A549 (cell line): ENCODE measurements at places on chromosomes 12 and 14.
A peak's percentile ranks its signal among the peaks of the same experiment; 100 is the strongest.

GRCh38 chr12:34097213-34097612 lies 74.9 kb downstream of the ALG10 start:
- no peak for DNase-seq

DNA sequence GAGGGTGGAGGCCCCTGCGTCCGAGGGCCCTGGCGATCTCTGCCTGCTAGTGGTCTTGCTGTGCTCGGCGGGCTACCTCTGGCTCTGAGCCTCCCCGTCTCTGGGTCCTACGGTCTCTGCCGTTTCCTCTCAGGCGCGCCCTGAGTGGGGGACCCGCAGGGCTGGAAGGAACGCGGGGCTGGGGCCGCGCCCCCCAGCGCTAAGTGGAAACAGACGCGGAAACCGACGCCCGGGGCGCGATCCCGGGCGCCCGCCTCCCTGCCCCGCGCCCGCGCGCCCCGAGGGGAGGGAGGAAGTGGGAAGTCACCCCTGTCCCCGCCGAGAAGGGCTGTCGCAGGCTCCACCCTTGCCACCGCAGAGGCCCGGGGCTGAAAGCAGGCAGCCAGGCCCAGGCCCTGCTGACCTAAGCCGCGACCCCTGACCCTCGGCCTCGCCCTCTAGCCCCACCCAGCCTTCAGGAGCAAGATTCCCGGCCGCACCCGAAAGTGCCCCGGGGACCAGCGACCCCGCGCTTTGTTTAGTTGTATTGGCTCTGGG lies 831 bp downstream of the CRIP1 start:
- no peak for DNase-seq

DNA sequence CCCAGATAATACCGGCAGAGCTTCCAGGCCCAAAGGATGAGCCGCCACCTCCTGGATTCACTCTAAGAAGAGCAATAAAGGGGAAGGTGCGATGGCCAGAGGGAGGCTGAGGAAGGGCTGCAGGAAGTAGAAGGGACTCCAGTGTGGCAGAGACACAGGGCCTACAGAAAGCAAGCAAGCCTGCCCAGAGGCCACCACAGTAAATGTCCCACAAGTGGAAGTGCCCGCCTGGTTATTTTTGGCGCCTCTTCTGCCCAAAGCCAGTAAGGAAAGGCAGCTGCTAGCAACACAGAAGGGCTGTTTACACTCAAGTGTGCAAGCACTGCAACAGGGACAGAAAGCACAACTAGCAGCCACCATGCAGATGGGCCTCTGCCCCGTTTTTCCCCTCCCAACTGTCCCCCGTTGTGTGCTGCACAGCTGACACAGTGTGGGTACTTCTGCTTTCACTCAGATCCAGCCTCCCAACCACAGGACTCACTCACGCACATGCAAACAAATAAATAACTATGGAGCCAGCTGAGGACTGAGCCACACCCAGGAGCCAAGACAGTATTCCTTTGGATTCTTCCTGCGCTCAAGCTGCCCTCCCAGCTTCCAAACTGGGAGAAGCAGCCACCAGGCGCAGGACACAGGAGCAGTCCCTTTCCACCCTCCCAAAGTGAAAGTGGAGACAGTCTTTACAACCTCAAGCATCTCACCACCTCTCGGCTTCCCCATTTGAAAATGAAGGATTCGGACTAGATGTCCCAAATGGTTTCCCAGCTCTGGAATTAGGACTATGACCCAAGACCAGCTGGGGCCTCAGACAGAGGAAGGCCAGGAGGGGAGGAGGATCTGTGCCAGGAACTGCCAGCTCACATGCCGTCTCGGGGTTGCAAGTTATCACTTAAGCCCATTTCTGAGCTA lies 40.0 kb upstream of the PNMA1 start:
- DNase-seq: no peak

DNA sequence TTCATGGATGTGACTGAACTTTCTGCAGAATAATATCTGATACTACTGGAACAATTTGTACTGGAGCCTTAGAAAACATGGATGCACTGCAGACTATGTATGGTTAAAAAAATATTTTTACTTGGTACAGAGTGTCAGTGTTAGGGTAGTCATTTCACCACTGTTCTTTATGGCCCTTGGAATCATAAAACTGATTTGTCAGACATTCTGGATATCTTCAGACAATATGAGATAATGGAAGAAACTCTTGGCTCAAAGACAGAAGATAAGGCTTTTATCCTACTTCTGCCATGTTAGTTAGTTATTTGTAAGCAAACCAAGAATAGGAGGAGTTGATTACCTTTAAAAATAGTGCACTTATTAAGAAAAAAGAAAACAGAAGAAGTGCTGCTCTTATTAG lies 209.4 kb downstream of the LRIG3 start:
- no peak for DNase-seq

DNA sequence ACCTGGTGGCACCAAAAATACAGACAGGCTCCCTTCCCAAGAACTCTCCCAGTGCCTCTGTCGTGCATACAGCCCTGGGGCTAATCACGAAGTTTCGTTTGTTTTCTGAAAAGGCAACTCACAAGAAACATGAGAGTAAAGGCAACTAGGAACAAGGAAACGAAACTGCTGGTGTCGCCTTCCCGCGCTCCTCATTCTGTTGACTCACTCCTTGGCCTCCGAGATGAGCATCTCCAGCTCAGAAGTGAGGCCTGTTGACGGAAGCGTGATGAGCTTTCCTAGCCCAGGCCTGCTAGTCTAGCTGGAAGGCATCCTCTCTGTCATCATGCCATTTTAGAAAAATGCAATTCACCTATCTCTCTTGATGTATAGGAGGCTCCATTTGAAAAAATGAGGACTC lies 50.5 kb downstream of the TTC9 start:
- DNase-seq: no peak

DNA sequence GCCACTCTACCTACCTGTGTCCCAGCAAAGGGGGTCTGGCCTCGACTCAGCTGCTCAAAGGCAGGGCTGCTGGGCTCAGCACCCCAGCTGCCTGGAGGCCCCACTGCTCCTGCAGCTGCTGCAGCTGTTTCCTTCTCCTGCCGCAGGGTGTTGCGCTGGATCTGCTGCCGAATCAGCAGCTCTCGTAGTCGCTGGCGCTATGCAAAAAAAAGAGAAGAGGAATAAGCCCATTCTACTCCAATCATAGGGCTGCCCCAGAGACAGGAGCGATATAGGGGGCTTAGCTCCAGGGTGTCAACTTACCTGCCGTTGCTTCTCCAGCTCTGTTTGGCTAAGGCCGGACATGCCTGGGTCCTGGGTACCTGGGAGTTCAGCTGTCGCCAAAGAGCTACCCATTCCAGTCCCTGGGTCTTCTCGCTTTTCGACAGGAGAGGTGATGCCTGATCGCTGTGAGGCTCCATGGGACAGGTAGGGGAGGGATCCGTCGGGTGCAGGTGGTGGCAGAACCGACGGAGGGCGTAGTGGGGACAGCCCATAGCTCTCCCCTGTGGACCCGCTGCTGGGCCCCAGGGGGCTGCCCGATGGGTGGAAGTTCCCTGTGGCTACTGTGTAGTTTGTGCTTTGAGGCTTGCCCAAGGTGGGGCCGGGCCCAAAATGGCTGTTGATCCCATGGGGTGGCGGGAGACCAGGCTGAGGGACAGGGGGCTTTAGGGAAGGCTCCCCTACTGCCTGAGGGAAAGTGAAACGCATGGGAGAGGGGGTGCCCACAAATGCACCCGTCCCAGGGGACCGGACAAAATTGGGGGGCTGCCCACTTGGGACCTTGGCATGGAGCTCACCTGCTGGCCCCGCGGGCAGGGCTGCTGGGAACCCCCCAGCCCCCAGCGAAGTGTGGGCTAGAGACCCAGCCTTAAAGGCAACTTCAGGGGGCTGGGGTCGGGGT lies 20.9 kb downstream of the KMT2D start:
- DNase-seq: no peak

GRCh38 chr14:75127903-75128595 lies 1.2 kb upstream of the NEK9 start:
- DNase-seq: no peak

DNA sequence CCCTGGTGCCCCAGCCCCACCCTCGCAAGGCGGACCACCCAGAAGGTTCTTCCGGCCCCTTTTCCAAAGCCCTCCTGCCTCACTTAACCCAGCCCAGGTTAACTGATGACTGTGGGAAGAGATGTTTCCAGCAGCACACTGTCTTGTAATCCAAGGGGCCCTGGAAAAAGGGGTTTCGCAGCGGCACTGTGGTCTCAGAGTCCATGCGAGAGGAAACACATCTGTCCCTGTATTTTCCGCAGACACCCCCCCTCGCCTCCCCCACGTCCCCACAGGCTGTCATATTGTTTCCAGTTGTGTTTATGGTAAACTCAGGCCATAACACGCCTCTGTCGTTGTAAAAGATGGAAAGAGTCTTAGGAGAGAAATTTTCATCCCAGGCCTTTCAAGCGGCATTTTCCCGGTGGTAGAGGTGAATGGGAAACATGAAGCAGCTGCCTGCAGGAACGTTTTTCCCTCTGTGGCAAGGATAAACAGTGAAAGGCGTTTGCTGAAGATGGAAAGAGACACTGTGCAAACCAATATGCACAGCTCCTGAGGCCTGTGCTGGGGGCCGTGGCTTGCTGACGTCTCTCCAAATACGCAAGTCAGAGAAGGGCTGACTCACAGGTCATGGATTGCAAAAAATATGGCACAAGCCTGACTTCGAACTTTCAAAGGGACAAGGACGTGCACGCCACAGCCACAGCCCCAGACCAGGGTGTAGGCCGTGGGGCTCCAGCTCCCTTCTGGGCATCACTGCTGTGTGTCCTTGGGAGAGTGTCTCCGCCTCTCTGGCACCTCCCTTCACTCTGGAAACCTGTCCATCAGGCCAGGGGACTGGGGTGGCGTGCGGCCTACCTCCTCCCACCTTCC lies 22.5 kb upstream of the FZD10 start:
- DNase-seq: no peak

GRCh38 chr12:121829250-121829918 lies 25.6 kb downstream of the SETD1B start:
- no peak for DNase-seq

DNA sequence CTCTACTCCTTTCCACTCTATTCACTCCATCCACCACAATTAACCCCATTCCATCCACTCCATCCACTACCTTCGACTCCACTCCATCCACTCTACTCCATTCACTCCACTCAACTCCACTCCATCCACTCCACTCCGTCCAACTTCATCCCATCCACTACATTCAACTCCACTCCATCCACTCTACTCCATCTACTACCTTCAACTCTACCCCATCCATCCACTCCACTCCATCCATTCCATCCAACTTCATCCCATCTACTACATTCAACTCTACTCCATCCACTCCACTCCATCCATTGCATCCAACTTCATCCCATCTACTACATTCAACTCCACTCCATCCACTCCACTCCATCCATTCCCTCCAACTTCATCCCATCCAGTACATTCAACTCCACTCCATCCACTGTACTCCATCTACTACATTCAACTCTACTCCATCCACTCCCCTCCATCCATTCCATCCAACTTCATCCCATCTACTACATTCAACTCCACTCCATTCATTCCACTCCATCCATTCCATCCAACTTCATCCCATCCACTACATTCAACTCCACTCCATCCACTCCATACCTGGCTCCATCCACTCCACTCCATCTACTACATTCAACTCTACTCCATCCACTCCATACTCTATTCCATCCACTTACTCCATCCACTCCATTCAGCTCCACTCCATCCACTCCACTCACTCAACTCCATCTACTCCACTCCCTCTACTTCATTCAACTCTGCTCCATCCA lies 16.4 kb downstream of the HNF1A start:
- DNase-seq: peak; percentile 67

- DNase-seq: no peak
These were observed 71.2 kb downstream of the GALNT4 start for GRCh38 chr12:89453121-89453978.

DNA sequence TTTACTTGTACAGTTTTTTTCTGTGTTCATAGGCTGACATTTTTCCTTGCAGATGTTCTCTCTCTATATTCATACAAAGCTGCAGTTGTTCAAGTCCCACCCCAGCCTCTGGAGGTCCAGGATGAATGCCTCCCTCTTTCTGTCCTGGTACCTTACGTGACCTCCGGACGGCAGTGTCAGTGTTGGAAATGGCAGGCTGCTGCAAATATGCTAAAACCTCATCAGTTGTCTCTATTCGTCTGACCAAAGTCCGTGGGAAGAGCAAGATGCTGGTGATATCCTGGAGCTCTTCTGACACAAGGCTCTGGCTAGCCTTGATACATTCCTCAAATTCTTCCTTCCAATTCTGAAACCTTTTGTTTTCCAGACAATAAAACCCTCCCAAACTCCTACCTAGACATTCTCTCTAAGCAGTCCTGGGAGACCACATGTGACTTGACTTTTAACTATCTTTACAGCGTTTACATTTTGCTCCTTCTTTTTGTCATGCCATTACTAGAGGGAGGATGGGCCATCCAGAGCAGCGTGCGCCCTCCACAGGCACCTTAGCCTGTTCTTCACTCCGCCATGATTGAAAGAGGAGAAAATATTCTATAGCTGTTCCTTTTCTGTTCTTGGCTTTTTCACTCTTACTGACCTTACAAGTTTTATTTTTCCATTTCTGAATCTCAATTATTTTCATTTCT lies 143.6 kb downstream of the RGS6 start:
- DNase-seq: no peak

DNA sequence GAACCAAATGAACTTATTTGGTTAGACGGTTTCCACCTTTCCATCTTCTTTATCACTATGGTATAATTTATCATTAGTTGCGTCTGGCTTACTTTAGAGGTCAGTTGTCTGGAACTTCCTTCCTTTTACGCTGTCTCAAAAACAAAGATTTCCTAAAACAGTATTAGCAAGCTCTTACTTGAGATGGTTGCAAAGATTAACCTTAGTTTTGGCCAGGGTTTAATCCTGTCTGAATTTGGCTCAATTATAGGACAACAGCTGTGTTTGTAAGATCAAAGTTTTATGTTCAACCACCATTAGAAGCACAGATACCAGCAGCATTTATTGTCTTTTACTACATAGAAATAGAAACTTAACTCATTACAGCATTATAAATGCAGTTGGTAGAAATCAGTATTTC lies 7.9 kb upstream of the WASHC3 start:
- no peak for DNase-seq

- DNase-seq: no peak
These were observed 292.7 kb downstream of the LRFN5 start for GRCh38 chr14:41899416-41899815.

- no peak for DNase-seq
These were observed 46.1 kb downstream of the MDM2 start for GRCh38 chr12:68854078-68854468.

GRCh38 chr12:55629058-55629841 lies 7.4 kb upstream of the OR10P1 start:
- DNase-seq: no peak

- no peak for DNase-seq
These were observed 153.7 kb upstream of the SLC38A2 start for GRCh38 chr12:46526233-46526632.
